CD4-positive, alpha-beta memory T cell (primary cell): ENCODE measurements at places on chromosomes 13 and 19.
A peak's percentile ranks its signal among the peaks of the same experiment; 100 is the strongest.

GRCh38 chr19:4713384-4713951 lies 10.2 kb downstream of the DPP9 start:
- no peak for DNase-seq

DNA sequence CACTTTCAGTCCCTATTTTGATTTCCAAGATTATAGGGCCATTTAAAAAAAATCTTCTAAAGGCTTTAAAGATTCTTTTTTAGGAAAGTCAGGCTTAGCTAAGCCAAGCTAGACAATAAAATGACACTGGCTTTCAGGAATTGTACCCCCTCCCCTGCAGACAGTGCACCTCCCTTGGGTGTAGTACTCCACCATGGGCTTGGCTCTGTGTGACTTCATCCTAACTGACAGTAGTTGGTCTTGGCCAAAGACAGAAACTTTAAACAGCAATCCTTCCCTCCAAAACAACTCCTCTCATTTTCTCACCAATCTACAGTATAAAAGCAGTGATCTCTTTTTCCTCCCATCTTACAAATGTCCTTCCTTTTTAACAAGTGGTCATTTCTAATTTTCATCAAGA lies 283.0 kb downstream of the DNAJC15 start:
- no peak for DNase-seq

DNA sequence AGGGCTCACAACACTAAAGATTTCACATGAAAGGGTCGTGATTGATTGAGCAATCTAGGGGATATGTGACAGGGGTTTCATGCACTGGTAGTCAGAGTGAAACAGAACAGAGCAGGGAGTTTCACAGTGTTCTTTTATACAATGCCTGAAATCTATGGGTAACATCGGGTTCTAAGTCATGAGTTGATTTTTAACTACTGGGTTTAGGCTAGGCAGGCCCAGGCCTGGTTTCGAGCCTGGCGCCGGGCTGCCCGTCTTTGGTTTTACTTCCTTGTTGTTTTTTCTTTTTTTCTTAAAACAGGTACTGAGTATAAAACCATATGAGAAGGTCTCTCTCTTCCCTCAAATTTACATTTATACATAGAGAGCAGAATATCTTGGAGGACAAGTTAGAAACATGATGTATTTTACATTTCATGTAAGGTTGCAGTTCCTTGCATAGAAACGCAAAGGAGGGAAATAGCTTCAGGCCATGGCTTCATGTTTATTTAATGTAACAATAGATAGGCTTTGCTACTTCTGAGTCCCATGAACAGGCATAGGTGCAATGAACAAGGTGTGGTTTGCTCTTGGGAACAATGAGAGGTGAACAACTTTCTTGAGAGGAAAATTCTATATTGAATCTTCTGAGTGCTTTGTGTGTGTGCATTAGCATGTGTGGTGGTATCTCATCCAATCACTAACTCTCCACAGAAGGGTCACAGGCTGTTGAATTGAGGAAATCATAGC lies 128.9 kb upstream of the RXFP2 start:
- no peak for DNase-seq

- no peak for DNase-seq
Observed at GRCh38 chr13:114121496-114122126, 10.8 kb downstream of the RASA3 start.

DNA sequence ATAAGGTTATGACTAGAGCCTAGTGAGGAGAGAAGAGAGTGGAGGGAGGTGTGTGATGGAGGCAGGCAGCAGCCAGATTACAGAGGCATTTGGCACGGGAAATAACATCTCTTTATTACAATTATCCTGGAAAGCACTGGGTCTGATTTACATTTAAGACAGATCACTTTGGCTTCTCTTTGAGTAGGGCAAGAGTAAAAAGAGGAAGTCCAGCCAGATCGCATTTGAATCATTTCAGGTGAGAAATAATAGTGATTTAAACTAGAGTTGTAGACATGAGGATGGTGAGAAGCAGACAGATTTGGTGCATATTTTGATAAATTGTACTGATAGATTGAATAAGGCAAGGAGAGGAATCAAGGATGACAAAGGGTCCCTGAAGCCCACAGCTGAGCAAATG lies 9.6 kb upstream of the SACS start:
- DNase-seq, result no peak

GRCh38 chr19:50377051-50377461 lies 799 bp downstream of the NR1H2 start:
- DNase-seq, result peak; percentile 79

DNA sequence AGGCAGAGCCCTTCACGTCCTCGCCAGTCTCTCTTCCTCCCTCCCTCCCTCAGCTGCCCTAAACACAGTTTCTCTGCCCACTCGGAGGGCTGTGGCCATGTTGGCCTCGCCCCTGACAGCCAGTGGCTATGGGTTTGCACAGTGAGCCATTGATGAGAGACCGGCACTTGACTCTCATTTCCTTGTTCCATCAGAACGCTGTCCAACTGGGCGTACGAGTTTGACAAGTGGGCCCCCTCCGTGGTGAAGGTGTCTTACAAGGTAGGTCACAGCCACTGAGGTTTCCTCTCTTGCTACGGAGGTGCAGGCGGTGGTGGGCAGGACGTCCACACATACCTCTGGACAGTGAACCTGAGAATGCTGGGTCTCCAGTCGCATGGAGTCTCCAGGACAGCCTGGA lies 57.9 kb downstream of the SMARCA4 start:
- no peak for DNase-seq

DNA sequence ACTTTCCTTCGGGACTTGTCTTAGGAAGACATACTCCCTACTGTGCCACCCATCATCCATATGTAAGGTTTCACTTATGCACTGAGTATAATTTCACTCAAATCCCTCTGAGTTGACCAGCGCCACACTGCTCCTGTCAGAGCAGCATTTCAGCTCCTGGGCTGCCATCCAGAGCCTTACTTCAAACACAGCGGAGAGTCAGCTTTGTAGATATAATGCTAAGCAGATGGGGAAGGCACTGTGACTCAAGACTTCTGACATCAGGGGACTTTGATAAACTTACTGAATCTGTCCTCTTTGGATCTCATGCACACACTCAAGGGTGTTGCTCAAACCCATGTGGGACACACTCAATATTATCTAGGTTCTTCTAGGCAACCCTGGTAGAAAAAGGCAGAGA lies 34.9 kb downstream of the DOCK9 start:
- no peak for DNase-seq

DNA sequence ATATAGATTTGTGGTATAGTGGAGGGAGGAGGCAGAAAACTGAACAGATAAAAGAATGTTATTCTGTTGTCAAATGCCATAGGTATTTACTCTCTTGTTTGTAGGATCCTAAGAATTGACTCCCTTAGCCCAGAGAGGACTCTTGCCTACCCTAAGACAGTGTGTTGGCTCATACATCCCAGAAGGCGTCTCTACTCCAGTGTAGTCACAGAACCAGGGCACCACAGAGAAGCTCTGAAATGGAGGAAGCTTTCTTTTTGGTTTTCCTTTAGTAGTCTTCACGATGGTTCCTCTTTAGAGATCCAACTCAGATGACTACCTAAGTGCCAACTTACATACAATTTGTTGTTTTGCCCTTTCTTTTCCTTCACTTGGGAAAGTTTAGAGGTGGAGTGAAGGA lies 14.0 kb downstream of the GPR183 start:
- no peak for DNase-seq

- DNase-seq, result no peak
Observed at GRCh38 chr13:47930649-47931165, 70.4 kb downstream of the SUCLA2 start.
